HCT116 (cell line): ENCODE measurements at places on chromosomes 1 and 21.

DNA sequence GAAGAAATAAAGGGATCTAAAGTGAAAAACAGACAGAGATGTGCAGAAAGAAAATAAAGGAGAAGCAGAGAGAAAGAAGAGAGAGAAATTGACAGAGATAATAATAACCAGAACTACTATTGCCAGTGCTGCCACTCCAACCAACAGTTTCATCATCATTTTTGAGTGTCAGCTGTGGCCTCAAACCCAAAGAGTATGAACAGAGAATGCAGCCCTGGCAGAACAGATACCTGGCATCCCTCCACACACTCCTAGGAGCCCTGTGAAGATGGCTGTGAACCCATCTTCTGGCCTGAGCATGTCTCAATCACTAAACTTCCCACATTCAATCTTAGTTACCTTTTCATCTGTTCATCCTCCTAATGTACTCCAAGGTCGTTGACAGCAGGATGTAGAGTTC lies 385.8 kb upstream of the NFIA start:
- no peak for DNase-seq

GRCh38 chr1:51264451-51264850 lies 28.4 kb downstream of the RNF11 start:
- DNase-seq = peak; percentile 19

DNA sequence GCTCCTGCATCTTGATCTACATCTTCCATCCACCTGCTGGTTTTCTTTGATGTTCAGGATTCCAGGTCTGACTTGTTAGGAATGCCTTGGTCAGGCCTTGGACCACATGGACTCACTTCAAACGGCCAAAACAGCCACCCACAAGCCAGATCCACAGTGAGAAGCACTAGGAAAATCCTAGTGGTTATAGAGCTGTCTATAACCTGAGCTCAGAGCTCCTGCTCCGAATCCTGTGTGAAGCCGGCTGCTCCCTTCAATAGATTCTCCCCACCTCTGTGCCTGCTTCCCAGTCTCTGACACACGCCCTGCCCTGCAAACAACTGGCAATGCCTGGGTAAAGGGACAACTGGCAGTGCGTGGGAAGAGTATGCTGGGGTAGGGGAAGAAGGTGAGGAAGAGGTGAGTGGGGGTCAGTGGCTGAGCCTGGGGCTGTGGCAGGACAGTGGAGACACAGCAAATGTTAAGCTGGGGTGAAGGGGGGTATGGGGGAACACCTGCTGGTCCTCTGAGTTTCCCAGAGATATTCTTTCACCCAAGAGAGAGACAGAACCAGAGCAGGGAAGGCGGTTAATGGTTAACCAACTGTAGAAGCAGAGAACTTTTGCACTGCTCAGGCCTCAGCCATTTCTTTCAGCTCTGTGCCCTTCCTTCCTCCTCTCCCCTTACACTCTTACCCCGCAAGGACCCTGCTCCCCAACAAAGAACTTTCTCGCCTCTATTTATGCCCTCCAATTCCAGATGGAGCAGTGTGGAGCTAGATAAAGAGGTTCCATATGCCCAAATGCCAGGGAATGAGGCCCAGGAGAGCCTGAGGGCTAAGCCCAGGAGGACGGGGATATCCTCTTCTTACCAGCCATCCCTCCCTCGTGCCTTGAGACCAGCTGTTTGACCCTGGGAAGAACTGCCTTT lies 4.5 kb downstream of the PLXNA2 start:
- DNase-seq = no peak

DNA sequence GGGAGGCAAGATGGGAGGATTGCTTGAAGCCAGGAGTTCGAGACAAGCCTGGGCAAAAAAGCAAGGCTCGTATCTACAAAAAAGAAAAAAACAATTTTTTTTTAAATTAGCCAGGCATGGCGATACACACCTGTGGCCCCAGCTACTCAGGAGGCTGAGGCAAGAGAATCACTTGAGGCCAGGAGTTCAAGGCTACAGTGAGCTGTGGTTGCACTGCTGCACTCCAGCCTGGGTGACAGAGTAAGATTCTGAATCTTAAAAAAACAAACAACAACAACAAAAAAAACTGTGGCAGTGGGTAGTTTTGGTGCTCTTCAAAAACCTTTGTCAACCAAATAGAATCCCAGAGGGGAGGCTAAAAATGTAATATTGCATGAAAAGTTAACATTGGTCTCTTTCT lies 734 bp downstream of the PTPN22 start:
- no peak for DNase-seq

DNA sequence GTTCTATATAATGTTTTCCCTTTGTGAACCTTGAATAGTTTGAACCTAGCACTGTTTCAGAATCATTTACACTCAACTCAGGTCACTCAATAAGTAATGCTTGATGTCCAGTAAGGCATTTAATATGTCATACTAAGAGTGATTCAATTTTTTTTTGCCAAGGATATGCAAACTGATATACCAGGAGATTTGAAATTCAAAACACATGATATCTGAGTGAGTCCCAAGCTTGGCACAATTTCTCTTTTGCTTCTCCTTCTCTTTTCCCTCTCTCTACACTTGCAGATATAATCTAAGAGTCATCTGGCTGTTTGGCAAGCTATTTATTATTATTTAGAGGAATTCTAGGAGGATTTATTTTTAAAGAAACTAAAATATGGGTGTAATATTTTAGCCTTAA lies 61.6 kb upstream of the SPAG17 start:
- no peak for DNase-seq

- peak; percentile 79 for DNase-seq
Measured at GRCh38 chr1:40708750-40709099, 17.2 kb downstream of the NFYC start.

- no peak for DNase-seq
Measured at GRCh38 chr1:162704673-162705424, 72.6 kb downstream of the DDR2 start.

- DNase-seq = no peak
Measured at GRCh38 chr1:12527564-12527963, 90.4 kb downstream of the DHRS3 start.

GRCh38 chr1:223344491-223344890 lies 19.5 kb downstream of the SUSD4 start:
- no peak for DNase-seq

DNA sequence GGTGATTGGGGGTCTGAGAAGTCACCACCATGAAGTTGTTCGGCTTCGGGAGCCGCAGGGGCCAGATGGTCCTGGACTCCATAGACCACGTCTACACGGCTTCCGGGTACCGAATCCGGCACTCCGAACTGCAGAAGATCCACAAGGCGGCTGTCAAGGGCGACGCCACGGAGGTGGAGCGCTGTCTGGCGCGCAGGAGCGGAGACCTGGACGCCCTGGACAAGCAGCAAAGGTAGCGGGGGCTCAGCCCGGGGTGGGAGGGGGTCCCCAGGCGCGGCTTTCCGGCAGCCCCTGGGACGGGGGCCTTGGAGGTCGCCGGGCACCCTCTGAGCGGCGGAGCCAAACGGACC lies 146.5 kb downstream of the LIPI start:
- DNase-seq = no peak

GRCh38 chr1:205350691-205351141 lies 6.0 kb downstream of the KLHDC8A start:
- DNase-seq = no peak

DNA sequence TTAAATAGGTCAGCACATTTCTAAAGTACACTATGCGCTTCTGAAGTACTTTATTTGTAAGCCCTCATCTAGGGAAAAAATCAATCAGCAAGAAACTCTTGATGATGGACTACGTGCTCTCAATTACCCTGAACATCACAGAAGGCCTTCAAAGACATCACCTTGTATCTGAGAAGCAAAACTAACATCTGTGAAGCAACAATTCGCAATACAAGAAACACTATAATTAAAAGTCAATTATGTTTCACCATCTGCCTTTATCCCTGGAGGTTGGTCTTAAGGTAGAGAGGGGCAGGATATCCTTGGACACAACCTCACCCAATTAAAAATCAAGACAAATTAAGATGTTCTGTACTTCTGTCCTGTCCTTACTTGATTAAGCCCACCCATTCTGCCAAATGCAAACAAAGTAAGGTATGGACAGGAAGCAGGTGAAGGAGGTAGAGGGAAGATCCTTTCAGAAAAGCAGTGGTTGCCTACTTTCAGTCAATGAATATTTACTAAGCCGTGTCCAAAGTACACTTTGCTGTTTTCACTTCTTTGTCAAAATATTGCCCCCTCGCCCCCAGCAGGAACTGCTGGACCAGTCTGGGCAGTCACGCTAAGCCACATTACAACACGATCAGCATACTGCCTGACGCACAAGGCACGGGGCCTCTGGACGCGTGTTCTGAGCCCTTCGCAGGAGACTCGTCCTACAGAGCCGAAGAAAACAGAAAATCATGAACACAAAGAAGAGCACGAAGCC lies 887 bp downstream of the SLC19A2 start:
- no peak for DNase-seq

- no peak for DNase-seq
Measured at GRCh38 chr1:11906870-11907269, 19.4 kb downstream of the KIAA2013 start.

DNA sequence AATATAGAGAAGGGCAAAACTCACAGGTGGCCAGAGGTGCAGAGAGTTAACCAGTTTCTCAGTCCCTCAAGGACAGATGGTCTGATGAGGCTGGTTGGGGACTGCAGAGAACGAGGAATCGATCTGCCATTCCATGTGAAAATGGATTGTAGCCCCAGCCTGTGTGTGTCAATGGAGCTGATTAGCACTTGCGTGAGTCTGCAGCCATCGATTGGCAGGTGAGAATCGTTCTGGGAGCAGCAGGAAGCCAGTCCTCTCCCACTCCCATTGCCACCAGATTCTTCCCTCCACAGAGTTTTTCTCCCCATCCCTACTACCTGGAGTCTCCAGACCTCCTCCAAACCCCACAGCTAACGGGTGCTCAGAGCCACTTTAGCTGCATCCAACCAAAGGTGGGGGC lies 18.3 kb upstream of the PSMB2 start:
- DNase-seq = no peak

DNA sequence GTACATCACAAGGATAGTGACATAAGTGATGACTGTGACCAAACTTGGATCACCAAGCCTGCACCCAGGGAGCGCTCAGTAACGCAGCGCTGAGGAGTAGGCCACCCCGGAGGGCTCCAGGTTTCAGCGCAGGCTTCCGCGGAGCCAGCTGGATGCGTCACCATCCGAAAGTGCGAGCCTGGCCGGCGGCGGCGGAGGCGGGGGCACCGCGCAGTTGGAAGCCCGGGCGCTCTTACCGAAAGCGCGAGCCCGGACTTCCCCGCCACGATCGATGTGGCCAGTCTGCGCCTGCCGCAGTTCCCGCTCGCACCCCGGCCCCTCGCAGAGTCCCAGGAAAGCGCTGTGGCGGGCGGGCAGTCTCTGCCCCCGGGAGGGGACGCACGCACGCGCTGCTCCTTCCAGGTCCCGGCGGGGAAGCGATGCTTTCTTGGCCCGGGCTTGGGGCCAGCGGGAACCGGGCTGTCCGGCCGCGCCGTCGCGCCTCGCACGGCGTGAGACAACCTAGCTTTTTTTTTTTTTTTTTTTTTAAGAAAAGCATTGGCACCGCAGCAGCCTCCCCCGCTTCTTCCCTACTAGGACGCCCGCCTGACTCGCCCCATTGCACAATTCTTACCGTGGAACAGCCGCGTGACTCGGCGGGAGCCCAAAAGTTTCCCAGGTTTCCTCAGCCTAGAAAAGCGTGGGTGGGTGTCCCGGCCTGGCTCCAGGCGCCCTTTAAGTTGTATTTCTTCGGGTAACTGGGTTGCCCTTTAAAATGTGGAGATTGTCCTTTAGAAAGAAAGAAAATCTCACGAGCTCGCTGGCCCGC lies 36.4 kb upstream of the JAK1 start:
- peak; percentile 29 for DNase-seq

DNA sequence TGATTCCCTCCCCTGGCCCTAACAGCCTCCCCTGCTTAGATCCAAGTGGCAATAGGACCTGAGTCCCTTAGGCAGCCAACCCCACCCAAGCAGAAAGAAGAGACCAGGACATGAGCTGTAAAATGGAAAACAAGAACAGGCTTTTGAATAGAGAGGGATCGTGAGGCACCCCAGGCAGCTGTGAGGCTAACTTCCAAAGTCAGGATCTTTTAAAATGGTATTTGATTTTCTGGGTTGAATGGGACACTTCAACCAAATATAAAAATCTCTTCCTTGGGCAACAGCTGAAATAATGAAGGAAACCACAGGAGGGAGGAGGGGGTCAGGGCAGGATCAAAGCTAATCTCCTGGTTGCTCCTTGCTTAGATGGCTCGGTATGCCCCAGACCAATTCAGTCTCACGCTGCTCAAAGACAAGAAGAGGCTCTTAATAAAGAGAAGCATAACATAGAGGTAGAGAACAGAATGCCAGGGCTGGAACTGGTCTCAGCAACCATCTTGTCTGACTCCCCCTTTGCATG lies 28.6 kb upstream of the AVPR1B start:
- no peak for DNase-seq

- DNase-seq = no peak
Measured at GRCh38 chr1:106571109-106571508, 485.4 kb upstream of the PRMT6 start.

DNA sequence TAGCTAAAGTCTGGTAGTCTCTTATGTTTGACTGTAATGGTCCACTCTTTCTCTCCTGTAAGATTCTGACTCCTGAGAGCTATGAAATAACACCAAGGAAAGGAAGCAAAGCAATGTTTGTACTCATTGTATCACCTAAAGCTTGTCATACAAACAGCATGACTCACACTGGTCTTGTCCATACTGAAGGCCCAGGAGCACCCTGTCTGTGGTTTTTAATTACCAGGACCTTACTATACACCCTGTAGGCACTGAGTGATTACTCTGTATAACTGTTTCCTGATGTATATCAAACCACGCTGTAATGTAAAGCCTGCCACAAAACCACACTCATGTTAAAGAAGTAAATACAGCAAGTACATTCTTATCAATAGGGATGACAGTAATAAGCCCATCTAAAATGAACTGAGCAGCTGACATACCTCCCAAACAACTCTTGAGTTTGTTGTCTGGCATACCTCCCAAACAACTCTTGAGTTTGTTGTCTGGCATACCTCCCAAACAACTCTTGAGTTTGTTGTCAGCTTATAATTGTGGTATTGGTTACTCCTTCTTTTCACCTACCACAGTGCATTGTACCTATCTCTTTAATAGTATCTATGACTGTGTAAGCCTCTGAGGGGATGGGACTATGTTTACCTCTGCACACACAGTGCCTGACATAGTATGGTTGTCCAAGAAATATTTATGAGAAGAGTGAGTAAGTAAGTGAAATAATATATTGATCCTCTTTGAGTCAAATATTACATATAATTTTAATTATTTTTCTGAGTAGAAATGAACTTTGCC lies 11.6 kb upstream of the TNFSF18 start:
- no peak for DNase-seq

DNA sequence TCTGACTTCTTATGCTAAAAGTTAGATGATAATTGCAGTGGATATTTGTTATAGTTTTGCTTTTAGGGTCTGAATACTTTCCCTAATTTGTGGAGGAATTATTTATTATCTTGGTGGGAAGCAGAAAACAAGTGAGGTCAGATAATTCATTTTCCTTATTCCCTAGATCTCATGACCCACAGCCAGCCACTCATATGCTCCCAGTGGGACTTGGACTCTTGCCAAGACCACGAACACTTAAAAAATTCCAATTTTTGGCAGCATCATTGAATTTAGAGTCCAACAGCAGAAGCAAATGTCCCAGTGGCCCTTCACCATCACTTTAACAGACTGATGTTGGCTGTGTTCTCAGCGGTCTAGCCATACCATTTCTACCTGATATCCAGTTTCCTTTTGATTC lies 204.2 kb downstream of the HMCN1 start:
- no peak for DNase-seq
